Type B pancreatic cell (in vitro differentiated cells): ENCODE measurements at places on chromosomes 1 and 21.

DNA sequence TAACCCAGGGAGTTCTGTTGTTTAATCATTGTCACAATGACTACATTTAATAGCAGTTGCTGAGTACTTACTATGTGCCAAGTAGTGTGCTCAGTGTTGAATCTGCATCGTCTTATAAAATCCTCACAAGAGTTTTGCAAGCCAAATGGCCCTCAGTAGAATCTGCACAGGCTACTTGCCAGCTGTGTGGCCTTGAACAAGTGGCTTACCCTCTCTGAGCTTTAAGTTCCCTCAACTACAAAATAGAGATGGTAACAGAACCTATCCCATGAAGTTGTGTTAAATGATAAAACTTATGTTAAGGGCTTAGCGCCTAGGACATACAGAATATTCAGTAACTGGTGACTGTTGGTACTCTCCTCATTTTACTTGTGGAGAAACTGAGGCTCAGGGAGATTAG lies 9.1 kb upstream of the SLC30A2 start:
- no peak for DNase-seq

- no peak for DNase-seq
Observed at GRCh38 chr1:218565377-218565776, 220.2 kb downstream of the TGFB2 start.

DNA sequence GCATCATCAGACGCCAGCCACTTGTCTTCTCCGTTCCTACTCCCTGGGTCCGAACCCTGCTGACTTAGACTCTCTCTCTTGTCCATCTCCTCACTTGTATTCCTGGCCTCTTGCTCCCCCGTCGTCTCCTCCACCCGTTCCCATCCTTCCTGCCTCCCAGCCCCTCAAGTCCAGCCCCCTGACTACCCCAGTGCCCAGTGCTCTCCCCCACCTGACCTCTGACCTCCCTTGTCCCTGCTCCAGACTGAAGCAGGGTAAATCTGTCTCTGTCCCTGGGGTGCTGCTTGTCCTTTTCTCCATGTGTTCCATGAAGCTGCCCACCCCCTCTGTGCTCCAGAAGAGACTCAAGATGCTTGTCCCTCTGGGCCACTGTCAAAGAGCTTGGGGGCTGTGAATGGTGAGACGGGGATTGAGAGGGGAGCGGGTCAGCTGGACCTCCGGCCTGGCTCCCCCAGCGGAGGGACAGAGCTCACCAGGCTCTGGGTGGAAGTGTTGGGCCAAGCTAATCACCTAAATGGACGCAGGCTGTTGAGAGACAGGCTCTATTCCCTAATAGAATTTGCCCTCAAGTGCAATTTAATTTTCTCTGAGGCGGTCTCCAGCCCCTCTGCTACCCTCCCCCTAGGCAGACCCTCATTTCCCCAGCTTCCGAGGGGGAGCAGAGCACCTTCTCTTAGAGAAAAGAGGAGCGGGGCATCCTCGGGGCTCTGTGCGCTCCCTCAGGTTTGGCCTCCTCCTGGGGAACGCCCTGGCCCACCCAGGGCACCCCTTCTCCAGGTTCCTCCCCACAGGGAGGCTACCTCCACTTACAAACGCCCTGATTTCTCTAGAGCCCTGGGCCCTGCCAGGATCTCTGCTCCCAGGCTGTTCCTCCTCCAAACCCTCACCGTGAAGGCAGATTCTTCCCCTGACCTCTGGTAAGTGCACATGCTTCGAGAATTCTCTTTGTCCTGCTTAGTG lies 11.0 kb upstream of the LHX4 start:
- no peak for DNase-seq

DNA sequence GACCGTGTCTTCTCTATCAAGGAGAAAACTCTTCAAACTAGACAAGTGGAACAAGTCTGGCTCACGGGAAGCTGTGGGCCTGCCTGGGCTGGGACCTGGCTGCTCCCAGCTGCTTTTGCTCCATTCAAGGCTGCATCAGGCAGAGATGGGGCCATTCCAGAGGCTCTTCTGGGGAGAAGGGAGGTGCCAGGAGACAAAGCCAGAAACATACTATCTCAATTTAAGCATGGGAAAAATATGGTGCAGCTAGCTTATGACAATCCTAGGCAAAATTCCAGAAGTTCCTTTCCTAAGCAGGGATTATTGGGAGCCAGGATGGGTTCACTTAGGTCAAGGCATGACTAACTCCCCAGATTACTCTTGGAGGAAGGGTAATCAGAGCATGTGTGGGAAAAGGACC lies 90.8 kb upstream of the SLC2A1 start:
- DNase-seq = no peak

DNA sequence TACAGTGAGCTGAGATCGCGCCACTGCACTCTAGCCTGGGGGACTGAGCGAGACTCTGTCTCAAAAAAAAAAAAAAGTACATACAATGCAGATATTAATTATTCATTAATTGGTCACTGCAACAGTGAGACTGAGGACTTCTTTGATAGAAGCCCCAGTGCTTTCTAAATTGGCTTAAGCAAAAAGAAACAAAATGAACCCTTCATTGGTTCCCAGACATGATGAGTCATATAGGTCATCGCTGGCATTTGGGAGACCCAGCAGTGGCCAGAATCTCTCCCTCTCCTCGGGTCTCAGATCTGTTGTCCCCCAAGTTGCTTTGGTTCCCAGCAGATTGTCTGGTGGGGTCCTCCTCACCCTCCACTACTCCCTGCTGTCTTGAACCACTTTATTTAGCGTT lies 144.9 kb downstream of the KAZN start:
- DNase-seq = no peak

GRCh38 chr1:30749691-30750583 lies 7.6 kb downstream of the LAPTM5 start:
- DNase-seq = no peak

- peak; percentile 67 for DNase-seq
Observed at GRCh38 chr1:5908461-5909375, 83.5 kb downstream of the NPHP4 start.

- no peak for DNase-seq
Observed at GRCh38 chr1:10400013-10400412, 1.1 kb downstream of the PGD start.

DNA sequence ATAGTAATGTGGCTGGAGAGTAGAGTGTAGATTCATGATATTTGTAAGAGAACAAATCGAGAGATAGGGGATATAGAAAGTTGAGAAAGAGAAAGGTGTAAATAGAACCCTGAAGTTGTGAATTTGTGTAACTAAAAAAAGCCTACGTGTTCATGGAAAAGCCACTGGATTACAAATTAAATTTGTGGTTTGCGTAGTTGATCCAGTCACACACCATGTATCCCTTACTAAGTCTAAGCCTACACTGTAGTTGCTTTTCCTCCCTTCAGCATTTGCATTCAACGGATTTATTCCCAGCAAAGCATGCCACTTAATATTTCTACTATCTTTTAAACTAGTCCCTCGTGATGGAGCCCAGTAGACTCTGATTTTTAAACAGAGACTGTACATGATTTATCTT lies 24.9 kb downstream of the KMO start:
- DNase-seq = no peak

DNA sequence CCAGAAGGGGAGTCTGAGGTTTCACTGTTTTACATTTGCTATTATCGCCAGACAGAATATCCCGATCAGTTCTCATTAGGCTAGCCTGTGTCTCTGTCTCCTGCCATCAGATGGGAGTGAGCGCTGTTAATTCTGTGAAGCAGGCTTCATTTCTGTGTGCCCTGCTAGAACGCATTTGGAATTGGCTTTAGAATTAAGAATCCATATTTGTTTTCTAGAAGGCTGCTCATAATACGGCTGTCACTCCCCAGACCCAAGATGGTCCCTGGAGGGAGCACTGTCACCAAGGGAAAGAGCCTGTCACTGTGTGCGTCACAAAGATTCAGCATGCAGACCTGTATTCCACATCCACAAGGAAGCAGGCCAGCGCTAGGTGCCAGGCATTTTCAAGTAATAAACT lies 49.2 kb downstream of the CASQ2 start:
- no peak for DNase-seq

GRCh38 chr1:6969762-6970161 lies 184.5 kb downstream of the CAMTA1 start:
- no peak for DNase-seq

- no peak for DNase-seq
Observed at GRCh38 chr1:149978547-149979023, 31.9 kb downstream of the OTUD7B start.
